ENCODE measurements at places on chromosomes 12 and 14. TPM values are rescaled to one million over a fixed set of nuclear protein-coding genes. Genes with fewer than 3 reads are reported as not detected.

The GNPTAB gene
- 12.0 TPM for polyA plus RNA-seq

The ERP27 gene
- 60.0 TPM for polyA plus RNA-seq

The TAS2R42 gene
- polyA plus RNA-seq: 0.39 TPM

DNA sequence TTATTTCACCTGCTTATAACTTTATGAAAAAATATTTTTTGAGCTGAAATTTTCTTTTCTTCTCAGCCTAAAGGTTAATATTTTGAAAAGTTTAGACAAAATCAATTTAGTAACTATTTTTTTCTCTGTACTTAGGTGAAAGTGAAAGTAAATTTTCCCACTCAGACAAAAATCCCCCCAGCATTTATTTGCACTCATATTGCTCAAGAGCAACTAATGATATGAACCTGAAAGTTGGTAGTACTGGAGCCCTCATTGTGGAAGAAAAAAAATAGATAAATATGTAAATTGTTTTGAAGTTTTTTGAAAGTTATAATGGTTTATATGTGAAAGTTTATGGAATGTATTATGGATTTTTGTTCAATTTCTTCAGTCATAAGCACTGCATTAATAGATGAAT is 1005.9 kb upstream of the ATXN7L3B start:
- no peaks in the 10 kb centered on the region for H3K4me1 ChIP-seq
- no peak overlapping the region for H3K4me3 ChIP-seq
- H3K27ac ChIP-seq: no peak overlapping the region
- no peak for DNase-seq
- no peaks in the 10 kb centered on the region for H3K27me3 ChIP-seq
- H3K36me3 ChIP-seq: no peaks in the 10 kb centered on the region

DNA sequence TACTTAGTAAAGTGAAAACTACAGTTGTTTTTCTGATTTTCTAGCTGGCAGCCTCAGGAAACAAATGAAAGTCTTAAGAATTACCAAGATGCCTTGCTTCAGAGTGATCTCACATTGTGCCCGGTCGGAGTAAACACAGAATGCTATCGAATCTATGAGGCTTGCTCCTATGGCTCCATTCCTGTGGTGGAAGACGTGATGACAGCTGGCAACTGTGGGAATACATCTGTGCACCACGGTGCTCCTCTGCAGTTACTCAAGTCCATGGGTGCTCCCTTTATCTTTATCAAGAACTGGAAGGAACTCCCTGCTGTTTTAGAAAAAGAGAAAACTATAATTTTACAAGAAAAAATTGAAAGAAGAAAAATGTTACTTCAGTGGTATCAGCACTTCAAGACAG is 28.9 kb downstream of the RXYLT1 start:
- H3K36me3 ChIP-seq: no peaks in the 10 kb centered on the region
- H3K27me3 ChIP-seq: no peaks in the 10 kb centered on the region
- no peaks in the 10 kb centered on the region for H3K4me1 ChIP-seq
- no peak overlapping the region for H3K4me3 ChIP-seq
- no peak for DNase-seq
- H3K27ac ChIP-seq: no peak overlapping the region

DNA sequence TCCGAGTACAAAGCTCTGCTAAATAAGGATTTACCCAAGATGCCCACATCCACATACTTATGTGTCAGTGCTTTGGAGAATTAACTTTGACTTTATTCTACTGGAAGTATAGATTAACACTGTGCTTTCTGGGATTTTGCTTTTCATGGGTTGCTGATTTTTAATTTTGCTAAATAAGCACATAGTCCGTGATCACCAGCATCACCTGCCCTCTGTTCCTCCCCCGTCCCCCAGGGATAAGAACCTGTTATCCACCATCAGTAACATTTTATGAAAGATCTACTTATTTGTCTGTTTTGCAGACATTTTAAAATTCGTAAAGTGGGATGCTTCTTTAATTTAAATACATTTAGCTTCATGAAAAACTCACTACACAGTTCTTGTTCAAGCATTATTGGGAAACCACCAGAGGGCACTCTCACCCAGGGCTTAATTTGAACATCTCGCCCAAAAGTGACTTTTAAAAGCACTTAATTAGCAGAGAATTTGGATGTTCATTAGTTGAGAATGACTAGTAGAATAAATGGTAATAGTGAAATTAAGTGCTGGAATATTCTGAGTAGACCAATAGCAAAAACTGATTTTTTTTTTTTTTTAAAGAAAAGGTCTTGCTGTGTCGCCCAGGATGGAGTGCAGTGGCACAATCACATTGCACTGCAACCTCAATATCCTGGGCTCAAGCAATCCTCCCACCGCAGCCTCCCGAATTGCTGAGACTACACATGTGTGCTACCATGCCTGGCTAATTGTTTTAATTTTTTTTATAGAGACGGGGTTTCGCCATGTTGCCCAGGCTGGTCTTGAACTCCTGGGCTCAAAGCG is 35.7 kb downstream of the MRPL42 start:
- H3K4me3 ChIP-seq: no peak overlapping the region
- H3K4me1 ChIP-seq: no peaks in the 10 kb centered on the region
- H3K27me3 ChIP-seq: no peaks in the 10 kb centered on the region
- peak; percentile 62 for DNase-seq

DNA sequence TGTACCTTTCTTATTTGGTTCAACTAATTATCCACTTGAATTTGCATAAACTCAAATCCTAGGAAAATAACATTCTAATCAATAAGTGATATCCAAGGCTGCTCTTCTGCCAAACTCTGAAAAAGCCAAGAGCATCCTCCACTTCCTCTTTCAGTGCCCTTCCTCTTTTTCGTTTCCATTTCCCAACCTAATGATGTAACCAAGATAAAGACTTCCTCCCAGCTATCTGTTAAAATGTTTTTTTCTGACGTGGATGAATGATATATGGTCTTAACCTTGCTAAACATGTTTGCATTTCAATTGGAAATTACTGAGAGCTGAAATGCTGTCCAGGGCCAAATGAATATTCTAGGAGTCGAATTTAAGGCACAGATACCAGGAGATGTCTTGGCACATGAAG is 459.5 kb upstream of the PDE3A start:
- no peaks in the 10 kb centered on the region for H3K4me1 ChIP-seq
- H3K36me3 ChIP-seq: no peaks in the 10 kb centered on the region
- H3K27ac ChIP-seq: no peak overlapping the region
- no peak overlapping the region for H3K4me3 ChIP-seq
- DNase-seq: no peak
- no peaks in the 10 kb centered on the region for H3K27me3 ChIP-seq

- no peaks in the 10 kb centered on the region for H3K36me3 ChIP-seq
- no peak overlapping the region for H3K4me3 ChIP-seq
- H3K27me3 ChIP-seq: no peaks in the 10 kb centered on the region
- H3K27ac ChIP-seq: peak overlapping the region; percentile 89
- no peak for DNase-seq
Observed at GRCh38 chr12:124412646-124413015, 117.7 kb downstream of the RFLNA start.

GRCh38 chr12:96811083-96811482 is 96.0 kb upstream of the NEDD1 start:
- H3K27ac ChIP-seq: peak overlapping the region; percentile 29
- peak; percentile 25 for DNase-seq
- no peaks in the 10 kb centered on the region for H3K27me3 ChIP-seq
- H3K4me3 ChIP-seq: no peak overlapping the region
- no peaks in the 10 kb centered on the region for H3K4me1 ChIP-seq

GRCh38 chr14:51211149-51211548 is 28.9 kb upstream of the TMX1 start:
- no peaks in the 10 kb centered on the region for H3K36me3 ChIP-seq
- no peaks in the 10 kb centered on the region for H3K4me1 ChIP-seq
- H3K4me3 ChIP-seq: no peak overlapping the region
- no peak for DNase-seq
- peaks cover 6% of the 10 kb centered on the region for H3K27me3 ChIP-seq

GRCh38 chr12:81337886-81338285 is 260.0 kb downstream of the ACSS3 start:
- no peak for DNase-seq
- H3K36me3 ChIP-seq: no peaks in the 10 kb centered on the region

- no peak for DNase-seq
- H3K36me3 ChIP-seq: no peaks in the 10 kb centered on the region
- no peak overlapping the region for H3K27ac ChIP-seq
- no peaks in the 10 kb centered on the region for H3K27me3 ChIP-seq
Observed at GRCh38 chr14:52154992-52155650, 86.3 kb upstream of the NID2 start.
